GM13976 (cell line): ENCODE measurements at places on chromosomes 1 and 21.

GRCh38 chr1:109617291-109617801, 2.1 kb downstream of the GNAT2 start:
- DNase-seq = peak; percentile 16

- DNase-seq = no peak
These were observed 3.0 kb downstream of the LYST start for GRCh38 chr1:235863699-235864093.

DNA sequence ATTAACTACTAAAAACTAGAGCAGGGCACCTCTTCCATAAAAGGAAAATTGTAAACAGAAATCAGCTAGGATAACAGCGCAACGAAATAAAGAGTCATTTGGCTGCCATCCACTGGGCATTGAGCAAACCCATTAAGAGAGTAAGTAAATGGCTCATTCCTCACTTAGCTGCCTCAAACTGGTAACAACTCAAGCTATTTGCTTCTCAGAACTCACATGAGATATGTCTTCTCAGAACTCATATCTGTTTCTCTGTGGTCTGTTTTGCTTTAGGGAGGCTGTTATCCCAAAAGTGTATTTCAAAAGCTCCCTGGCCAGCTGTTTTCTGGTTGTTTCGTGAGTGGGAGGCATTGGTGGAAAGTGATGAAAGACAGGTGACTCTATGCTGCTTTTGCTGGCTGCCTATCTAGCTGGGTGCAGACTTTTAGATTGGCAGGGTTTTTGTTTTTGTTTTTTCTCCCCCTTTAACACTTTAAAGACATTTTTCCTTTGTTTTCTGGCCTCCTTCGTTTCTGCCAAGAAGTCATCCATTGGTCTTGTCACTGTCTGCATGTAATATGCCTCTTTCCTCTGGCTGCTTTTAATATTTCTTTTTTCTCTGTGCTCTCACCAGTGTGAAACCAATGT, 269.2 kb upstream of the RGS18 start:
- no peak for DNase-seq

DNA sequence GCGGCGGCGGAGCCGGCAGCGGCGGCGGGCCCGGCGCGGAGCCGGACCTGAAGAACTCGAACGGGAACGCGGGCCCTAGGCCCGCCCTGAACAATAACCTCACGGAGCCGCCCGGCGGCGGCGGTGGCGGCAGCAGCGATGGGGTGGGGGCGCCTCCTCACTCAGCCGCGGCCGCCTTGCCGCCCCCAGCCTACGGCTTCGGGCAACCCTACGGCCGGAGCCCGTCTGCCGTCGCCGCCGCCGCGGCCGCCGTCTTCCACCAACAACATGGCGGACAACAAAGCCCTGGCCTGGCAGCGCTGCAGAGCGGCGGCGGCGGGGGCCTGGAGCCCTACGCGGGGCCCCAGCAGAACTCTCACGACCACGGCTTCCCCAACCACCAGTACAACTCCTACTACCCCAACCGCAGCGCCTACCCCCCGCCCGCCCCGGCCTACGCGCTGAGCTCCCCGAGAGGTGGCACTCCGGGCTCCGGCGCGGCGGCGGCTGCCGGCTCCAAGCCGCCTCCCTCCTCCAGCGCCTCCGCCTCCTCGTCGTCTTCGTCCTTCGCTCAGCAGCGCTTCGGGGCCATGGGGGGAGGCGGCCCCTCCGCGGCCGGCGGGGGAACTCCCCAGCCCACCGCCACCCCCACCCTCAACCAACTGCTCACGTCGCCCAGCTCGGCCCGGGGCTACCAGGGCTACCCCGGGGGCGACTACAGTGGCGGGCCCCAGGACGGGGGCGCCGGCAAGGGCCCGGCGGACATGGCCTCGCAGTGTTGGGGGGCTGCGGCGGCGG, 1.0 kb downstream of the ARID1A start:
- peak; percentile 65 for DNase-seq

GRCh38 chr1:109879881-109880525, 30.6 kb upstream of the CSF1 start:
- DNase-seq = no peak

GRCh38 chr1:93328809-93329760, 16.6 kb upstream of the DR1 start:
- no peak for DNase-seq

GRCh38 chr21:38804789-38805327, 871 bp upstream of the ETS2 start:
- peak; percentile 56 for DNase-seq

GRCh38 chr1:3895279-3895950, 4.7 kb downstream of the C1orf174 start:
- no peak for DNase-seq

DNA sequence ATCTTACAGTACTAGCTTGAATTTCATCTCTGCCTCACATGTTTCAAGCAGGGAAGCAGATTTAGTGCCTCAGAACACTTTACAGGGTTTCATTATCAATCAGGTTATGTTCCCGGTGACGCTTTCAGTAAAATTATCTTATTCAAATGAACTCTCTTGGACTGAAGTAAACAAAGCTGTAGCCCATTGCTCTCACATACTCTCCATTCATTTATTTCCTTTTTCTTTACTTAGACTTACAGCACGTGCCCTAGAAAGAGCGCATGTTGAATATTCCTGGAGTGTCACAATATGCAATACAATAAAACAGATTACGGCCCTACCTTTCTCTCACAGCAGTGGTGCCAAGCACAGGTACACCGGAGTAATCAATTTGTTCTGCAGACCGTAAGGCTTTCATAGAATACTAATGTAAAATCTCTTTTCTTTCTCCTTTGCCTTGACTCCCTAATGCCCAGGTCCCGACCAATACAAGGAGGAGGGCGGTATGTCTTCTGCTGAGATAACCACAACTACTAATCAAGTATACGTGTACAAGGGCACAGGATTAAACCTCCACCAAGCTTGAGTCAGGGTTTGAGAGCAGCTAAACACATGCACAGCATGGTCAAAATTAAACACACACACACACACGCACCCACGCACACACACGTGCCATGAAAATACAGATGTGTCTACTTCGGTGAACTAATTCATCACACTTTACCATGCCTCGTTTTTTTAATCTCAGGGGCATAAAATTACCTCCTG, 62.8 kb downstream of the NRIP1 start:
- peak; percentile 31 for DNase-seq

GRCh38 chr1:20376171-20376570, 85.5 kb downstream of the VWA5B1 start:
- no peak for DNase-seq

GRCh38 chr1:186736971-186737685, 56.9 kb upstream of the PTGS2 start:
- no peak for DNase-seq

GRCh38 chr1:211896958-211897357, 66.4 kb upstream of the LPGAT1 start:
- no peak for DNase-seq

DNA sequence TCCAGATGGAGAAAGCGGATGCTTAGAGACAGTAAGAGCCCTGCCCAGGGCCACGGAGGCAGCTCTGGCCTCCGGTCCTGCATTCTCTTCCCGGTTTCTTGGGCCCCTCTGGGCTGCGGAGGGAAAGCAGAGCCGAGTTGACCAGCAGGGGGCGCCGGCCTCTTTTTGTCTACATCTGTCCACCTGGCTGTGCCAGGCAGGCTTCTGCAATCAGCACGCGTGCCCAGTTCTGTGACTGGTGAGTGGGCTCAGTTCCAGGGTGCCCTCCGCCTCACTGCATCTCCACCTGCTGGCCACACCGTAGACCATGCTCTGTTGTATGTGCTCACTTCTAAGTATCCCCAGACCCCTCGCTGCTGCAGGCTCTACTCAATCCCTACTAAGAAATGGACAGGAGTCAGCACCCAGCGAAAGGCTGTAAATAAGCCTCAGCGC, 6.7 kb upstream of the HUNK start:
- DNase-seq = peak; percentile 71

- DNase-seq = no peak
These were observed 6.1 kb downstream of the GPSM2 start for GRCh38 chr1:108882837-108883236.

GRCh38 chr1:5640845-5641244, 351.4 kb downstream of the NPHP4 start:
- DNase-seq = no peak

DNA sequence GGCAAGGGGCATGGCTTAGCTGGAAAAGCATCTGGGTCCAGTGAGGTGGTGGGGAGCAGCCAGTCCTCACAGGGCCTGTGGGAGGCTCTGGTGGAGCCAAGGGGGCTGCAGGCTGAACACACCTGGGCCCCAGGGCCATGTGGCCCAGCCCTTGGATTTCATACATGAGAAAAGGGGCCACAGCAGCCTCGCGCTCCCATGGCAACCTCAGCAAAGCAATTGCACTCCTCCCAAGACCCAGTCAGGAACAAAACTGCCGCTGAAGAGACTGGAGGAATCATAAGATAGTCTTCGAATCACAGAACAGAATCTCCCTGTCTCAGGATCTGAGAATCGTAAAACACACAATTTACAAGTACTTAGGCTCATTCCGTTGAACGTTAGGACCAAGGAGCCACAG, 24.6 kb downstream of the LRP8 start:
- no peak for DNase-seq

GRCh38 chr1:156498432-156499193, 2.0 kb downstream of the MEF2D start:
- no peak for DNase-seq

DNA sequence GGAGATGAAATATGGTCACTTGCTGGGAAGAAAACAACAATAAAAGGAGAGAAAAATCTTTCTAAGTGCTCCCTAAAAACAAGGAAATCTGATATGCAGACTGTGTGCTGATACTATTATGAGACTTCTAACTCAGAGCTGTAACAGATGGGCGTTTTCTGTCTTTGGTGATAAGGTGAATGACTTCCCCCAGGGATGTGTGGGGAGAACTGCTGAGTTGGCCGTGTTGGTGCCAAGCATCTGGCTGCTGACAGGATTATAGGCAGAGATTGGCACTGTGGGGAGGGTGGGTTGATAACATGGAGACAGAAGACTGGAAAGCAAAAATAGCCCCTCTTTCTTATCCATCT, 438.5 kb upstream of the PLXNA2 start:
- DNase-seq = no peak

DNA sequence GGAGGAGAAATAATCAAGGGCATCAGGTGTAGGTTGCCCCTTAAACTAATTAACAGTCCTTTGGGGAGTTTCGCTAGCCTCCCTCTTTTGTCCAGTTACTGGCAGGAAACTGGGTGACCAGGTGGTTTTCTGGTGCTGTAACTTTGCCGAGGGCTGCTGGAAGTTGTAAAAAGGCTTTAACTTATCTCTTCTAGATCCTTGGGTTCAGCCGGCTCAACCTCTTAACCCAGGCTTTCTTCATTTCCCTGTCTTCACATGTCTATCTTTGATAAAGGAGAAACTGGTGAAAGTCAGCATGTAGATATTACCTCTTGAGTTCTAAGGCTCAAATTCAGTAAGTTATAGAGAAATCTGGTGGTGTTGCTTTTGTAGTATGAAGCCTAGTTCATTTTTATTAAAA, 289.7 kb upstream of the NRIP1 start:
- DNase-seq = no peak

- no peak for DNase-seq
These were observed 45.6 kb upstream of the HFM1 start for GRCh38 chr1:91450260-91450659.

GRCh38 chr1:164726235-164726634, 167.3 kb downstream of the PBX1 start:
- no peak for DNase-seq

DNA sequence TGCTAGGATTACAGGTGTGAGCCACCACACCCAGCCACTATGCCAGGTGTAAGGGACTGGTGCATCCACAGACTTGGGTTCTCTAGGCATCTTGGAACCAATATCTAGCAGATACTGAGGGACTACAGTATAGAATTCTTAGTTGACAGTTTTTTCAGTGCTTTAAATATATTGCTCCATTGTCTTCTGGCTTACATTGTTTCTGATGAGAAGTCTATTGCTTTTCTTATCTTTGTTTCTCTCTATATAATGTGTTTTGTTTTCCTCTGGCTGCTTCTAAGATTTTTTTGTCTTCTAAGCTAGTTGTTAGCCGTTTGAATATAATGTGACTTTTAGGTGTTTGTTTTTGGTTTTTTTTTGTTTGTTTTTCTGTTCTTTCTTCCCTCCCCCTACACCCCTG, 13.5 kb downstream of the NUF2 start:
- DNase-seq = no peak

GRCh38 chr1:206797534-206798383, 25.5 kb upstream of the IL10 start:
- no peak for DNase-seq

- DNase-seq = peak; percentile 98
These were observed at the start of gene YBX1 for GRCh38 chr1:42681741-42682483. TSS of gene YBX1 (plus strand) at chr1:42682418. CDS start at chr1:42682566, 148 bp downstream.

DNA sequence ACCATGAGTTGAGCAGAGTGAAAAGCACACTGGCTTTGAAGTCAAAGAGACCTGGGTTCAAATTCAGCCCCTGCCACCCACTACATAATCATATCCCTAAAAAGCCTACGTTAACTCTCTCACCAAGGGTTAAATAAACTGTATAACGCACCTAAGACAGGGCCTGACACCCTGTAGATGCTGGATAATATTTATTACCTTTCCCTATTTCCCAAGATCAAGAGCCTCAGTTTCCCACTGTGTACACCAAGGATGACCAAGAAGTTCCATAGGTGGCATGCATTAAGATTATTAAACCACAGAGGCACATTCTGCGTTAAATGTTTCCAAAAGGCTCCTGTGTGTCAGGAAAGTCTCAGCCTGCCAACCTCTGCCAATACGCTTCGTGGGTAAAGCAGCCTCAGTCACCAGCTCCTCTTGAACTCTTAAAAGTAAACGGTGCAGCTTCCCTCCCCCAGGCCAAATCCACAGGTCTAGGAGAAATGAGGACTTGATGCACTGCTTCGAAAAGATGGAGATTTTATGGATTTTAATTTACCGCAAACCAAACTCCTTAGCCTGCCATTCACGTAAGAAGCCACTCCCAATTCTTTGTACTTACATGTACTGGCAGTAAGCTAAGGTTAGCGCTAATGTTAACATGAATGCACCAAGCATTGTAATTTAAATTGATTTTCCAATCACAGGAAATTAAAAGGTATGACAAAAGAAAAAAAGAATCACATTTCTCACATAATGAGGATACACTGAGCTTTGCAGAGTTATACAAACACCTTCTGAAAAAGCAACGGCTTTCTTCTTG, 2.6 kb downstream of the USP24 start:
- no peak for DNase-seq

- no peak for DNase-seq
These were observed at the start of gene BRINP2 for GRCh38 chr1:177170756-177171535. TSS of gene BRINP2 (plus strand) at chr1:177170958. CDS start at chr1:177229877, 58,919 bp downstream.

DNA sequence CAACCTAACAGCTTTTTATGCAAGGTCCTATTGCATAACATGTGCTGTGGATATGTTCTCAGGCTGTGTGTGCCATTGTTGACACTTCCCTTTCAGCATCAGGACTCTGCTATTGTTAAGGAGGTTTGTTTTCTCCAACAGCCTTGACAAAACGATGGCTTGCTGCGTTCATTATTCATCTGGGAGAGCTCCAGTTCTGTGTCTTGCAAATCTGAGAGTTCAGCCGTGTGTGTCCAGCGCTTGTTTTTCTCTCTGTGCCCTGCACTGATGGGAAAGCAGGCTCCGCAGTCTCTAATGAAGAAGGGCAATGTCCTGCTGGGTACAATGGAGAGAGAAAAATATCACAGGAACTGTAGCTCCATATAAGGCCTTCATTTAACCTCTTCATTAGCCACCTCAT, 63.7 kb downstream of the CLDN17 start:
- no peak for DNase-seq
